ENCODE measurements at places on chromosomes 5 and 9.

DNA sequence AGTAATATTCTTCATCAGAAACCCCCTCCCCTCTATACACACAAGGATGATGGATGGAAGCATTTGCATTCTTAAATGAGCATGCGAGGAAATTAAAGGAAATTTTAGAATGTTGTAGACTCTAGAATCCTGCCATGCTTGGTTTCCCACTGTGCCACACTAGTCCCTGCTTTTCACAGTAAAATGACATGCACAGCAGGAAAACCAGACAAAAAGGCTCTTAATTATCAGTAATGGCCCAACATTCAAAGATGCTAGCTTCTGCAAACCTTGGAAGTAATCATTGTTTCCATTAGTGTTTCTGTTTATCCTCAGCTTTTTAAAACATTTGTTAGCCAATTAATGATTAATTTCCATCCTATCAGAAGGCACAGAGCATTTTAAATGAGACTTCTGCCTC lies 255.8 kb downstream of the SLCO4C1 start:
- H3K27me3 ChIP-seq: no peaks in the 10 kb centered on the region
- no peak overlapping the region for H3K27ac ChIP-seq
- no peak for DNase-seq
- no peak overlapping the region for H3K4me3 ChIP-seq

DNA sequence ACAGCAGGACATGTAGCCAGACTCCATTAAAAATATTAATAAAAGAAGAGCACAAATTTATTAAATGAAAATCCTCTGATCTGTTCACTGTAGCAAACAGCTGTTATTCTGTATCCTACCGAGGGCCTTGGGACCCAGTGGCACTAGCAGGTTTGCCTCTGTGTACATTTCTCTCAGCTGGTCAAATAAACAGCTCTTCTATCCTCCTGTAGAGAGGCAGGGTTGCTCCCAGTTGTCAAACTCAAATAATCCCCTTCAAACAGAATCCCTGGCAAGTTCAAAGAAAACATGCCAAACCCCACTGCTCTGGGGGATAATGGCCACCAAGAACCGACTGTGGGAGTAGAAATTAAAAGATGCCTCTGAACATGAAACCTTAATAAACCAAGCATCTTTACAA lies 1262.0 kb upstream of the DMAC1 start:
- H3K27ac ChIP-seq: no peak overlapping the region
- DNase-seq: no peak
- no peaks in the 10 kb centered on the region for H3K27me3 ChIP-seq
- H3K4me1 ChIP-seq: no peaks in the 10 kb centered on the region

- peaks cover 79% of the 10 kb centered on the region for H3K36me3 ChIP-seq
- DNase-seq: no peak
- peaks cover 21% of the 10 kb centered on the region for H3K4me1 ChIP-seq
- H3K27ac ChIP-seq: no peak overlapping the region
- no peak overlapping the region for H3K4me3 ChIP-seq
These were observed 47.4 kb downstream of the POLK start for GRCh38 chr5:75558981-75559632.

DNA sequence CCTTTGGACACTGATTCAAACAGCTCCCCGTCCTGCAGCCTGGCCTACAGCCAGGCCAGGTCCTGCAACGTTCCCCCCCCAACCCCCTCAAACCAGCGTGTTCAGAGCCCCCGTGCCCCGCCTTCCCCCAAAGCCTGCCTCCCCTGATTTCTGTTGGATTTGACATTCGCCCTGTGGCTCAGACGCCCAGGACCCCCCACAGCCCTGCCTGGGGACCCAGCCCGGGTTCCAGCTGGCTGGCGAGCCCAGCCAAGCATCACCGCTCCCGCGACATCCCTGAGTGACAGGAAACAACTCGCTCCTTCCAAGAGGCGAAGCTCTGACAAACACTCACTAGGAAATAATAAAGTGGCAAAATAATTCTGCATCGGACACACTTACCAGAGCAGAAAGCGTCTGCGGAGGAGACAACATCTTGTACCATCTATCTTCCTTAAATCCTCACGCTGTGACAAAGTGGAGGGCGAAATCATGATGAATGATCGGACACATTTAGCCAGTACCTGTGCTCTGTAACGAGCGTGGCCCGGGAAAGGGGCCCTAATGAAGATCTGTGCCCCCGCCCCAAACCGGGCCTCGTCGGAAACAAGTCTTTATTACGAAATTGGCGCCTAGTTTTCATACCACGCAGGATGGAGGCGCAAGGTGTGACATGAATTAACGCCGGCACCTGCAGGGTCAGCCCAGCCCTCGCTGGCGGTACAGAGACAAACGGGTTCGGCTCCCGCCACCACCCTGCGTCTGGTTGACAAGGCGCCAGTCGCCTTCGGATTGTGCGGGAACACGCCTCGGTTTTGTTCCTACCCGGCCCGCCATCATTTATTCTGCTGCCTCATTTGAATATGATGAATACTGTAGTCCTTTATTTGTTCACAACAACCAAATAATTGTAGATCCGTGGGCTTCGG lies 91.0 kb upstream of the MVB12B start:
- H3K27me3 ChIP-seq: no peaks in the 10 kb centered on the region
- no peaks in the 10 kb centered on the region for H3K4me1 ChIP-seq

GRCh38 chr5:180286-180918 lies 10.9 kb upstream of the LRRC14B start:
- H3K4me1 ChIP-seq: no peaks in the 10 kb centered on the region
- H3K27me3 ChIP-seq: peaks cover 4% of the 10 kb centered on the region
- no peak overlapping the region for H3K4me3 ChIP-seq
- H3K36me3 ChIP-seq: no peaks in the 10 kb centered on the region

Measured in naive thymus-derived CD8-positive, alpha-beta T cell (primary cell).